Naive thymus-derived CD8-positive, alpha-beta T cell (primary cell): ENCODE measurements at places on chromosomes 1 and 21.

GRCh38 chr1:6440198-6441126, 15.9 kb downstream of the ESPN start:
- DNase-seq = peak; percentile 48
- H3K27ac ChIP-seq = no peak overlapping the region
- peaks cover 57% of the 10 kb centered on the region for H3K27me3 ChIP-seq
- H3K4me3 ChIP-seq = peak overlapping the region; percentile 57

GRCh38 chr21:33441489-33442477, 38.0 kb downstream of the TMEM50B start:
- no peaks in the 10 kb centered on the region for H3K27me3 ChIP-seq
- H3K27ac ChIP-seq = no peak overlapping the region
- no peak overlapping the region for H3K4me3 ChIP-seq
- H3K4me1 ChIP-seq = peaks cover 11% of the 10 kb centered on the region

- H3K36me3 ChIP-seq = no peaks in the 10 kb centered on the region
- peak; percentile 13 for DNase-seq
- no peaks in the 10 kb centered on the region for H3K4me1 ChIP-seq
- no peak overlapping the region for H3K27ac ChIP-seq
- no peak overlapping the region for H3K4me3 ChIP-seq
- H3K27me3 ChIP-seq = peaks cover 11% of the 10 kb centered on the region
These were observed 112.6 kb downstream of the ADAMTS1 start for GRCh38 chr21:26732432-26733221.

GRCh38 chr21:44291078-44291935, 5.6 kb downstream of the AIRE start:
- peaks cover 14% of the 10 kb centered on the region for H3K4me1 ChIP-seq
- no peaks in the 10 kb centered on the region for H3K27me3 ChIP-seq
- no peak overlapping the region for H3K27ac ChIP-seq

DNA sequence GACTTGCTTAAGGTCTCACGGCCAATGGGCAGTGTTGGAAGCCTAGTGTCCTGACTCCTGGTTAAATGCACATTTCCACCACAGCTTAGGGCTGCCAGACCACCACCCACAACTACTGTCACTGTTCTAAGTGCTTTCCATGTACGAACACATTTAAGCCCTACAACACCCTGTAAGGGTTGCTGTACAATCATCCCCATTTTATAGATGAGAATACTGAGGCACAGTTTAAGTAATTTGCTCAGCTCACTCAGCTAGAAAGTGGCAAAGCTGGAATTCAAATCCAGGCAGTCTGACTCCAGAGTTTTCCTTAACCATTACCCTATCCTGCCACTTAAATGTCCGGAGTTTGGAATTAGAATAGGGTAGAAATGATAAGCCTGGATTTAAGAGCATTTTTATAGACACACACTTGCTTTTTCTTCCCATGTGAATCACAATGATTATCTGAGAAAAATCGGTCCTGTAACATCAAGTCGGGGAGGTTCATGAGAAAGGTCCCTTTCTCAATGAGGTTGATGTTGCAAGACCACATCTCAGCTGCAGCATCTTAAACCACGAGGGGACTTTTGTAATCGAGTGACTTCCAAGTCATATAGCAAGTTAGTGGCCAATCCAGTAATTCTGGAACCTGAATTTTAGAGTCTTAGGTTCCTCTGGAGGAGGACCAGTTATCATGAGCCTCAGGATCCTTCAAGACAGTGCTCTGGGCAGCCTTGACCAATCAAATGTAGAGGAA, 8.6 kb downstream of the E2F2 start:
- DNase-seq = no peak
- peaks cover 17% of the 10 kb centered on the region for H3K4me1 ChIP-seq
- H3K4me3 ChIP-seq = no peak overlapping the region
- H3K27ac ChIP-seq = peak overlapping the region; percentile 45
- no peaks in the 10 kb centered on the region for H3K36me3 ChIP-seq
- H3K27me3 ChIP-seq = no peaks in the 10 kb centered on the region
